ENCODE measurements at places on chromosomes 6 and 20. TPM values are rescaled to one million over a fixed set of nuclear protein-coding genes. Genes with fewer than 3 reads are reported as not detected.

LY6G5B gene
- total RNA-seq = 3.4 TPM

HFE gene
- 21.1 TPM for total RNA-seq

PDE10A gene
- 2.3 TPM for total RNA-seq

BMP6 gene
- total RNA-seq = 3.7 TPM

GPR6 gene
- not detected for total RNA-seq
